ENCODE measurements at places on chromosomes 7 and 10.

- DNase-seq: no peak
These were observed 70.1 kb downstream of the RNF133 start for GRCh38 chr7:122628651-122629411.

GRCh38 chr7:143279186-143280098, 5.3 kb upstream of the TMEM139 start:
- no peak for DNase-seq

- DNase-seq: no peak
These were observed 100.6 kb upstream of the MDFIC start for GRCh38 chr7:114821030-114821900.

DNA sequence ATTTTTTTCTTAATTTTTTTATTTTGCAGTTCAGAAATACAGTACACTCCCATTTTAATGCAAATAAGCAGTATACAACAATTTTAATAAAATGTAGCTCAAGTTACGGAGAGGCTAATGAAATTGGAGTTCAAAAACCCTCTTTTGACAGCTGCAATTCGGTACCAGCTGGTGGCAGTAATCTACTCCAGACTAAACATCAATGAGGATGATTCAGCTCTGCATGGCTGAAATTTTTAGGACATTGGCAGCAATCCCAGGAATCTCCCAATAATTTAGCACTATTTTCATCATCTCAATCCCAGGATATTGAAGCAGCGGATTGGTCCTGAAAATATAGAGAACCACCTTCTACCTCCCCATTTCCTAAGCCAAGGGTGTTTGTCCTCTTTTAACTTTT, 278.8 kb downstream of the CACNA2D1 start:
- DNase-seq: no peak

DNA sequence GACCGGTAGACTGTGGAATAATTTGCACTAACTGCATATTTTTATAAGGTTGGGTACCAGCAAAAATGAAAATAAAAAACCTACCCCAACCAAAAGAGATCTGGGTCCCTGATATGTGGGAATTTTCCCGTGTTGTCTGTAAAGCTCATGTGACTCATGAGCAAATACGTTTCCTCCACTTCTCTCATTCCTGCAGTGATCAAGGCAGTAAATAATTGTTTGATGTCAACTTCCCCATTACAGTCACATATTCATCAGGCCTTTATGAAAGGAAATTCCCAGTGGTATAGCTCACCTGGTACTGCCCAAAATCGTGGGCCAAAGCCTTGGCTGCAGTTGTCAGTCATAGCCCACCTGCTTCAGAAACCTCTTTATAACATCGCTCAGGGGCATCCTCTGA, 166.0 kb upstream of the ANK3 start:
- no peak for DNase-seq

DNA sequence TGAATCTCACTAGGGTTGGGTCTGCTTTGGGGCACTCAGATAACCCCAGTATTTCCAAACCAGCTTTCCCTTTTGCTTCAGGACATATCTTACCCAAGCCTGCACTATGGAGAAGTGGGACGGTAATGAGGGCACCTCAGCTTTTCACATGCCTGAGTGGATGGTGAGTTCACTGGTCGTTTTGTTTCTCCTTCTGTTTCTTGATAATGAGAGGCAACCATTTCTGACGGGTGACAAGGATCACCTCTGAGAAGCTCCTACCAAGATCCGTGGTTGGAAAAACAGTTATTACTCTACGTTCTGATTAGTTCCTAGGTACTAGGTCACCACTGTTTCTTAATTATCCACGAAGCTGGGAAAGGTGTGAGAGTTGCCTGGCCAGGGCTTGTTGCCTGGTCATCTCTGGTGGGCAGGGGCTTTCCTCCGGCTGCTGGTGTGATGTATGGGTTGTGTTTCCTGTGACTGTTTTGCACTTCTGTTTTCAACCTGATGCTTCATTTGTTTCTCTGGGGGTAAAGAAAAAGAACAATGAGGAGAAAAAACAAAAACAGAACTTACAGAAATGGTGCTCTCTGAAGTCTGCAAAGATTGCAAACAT, 65.7 kb upstream of the STRIP2 start:
- no peak for DNase-seq

DNA sequence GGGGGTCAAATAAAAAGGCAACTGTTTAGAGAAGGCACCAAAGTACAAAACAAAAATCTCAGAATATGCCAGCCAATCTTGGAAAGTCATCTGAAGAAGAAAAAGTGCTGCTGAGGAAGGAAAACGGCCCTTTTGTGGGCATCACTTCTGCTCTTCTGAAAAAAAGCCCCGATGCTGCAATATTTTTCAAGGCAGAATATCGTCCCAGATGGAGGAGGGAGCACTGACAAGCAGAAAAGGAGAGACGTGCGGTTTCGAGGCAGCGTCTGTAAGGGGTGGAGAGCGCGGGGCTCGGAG, 959 bp upstream of the ATRNL1 start:
- DNase-seq: no peak

DNA sequence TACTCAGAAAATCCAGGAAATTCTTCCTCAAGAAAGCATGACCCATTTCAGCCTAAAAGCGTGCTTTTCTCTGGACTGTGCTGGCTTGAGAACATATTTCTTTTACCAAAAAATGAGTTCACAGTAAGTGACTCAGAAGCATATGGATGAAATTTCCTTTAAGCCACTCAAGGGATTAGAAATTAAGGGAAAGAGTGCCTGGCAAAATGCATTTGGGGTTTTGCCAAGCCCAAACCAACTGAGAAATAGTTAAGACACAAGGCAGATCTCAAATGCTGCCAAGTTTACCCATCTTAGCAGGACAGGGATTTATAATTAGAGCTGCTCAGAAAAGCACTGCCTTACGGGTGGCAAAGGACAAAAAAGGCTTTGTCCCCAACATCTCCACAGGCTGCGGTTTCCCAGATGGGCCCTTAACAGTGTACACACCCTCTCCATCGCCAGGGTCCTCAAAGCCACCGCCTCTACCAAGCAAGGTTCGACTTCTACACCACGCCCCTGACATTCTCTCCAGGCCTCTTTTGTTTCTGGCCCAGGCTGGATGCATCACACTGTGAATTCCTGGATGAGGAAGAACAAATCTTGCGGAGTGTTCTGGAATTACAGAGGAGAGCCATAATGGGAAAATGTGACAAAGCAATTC, 30.1 kb upstream of the CDHR3 start:
- no peak for DNase-seq

- no peak for DNase-seq
These were observed 132.9 kb downstream of the LRRN3 start for GRCh38 chr7:111223802-111224253.

DNA sequence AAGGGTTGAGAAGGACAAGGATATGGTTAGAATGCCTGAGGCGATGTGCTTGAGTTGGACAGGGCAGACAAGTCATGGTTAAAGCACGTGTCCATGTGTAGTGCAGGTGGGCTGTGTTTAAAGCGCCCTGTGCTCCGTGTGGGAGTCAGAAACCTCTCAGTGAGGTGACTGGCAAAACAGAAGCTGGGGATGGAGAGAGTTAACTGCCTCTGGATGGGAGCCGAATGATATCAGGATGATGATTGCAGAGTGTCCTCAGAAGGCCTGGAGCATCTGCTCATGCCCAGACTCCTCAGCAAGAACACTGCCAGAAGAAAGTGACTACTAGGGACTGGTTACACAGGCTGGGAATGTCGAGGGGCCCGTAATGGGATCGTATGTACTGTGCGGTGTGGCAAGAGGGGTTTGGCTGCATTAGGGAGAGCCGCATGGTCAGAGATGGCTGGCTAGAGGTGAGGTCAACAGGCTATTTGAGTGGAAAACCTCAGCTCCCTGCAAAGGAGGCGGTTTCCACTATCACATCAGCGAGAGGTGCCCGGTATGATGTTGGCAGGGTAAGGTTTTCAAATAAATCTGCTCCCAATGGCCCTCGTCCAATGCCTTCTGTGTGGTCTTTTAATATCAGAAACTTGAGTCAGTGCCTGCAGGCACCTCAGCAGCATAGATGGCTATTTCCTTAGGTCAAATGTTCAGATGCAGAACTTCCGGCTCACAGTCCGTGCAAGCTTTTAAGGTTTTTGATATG, 26.1 kb upstream of the MRC1 start:
- DNase-seq: no peak

GRCh38 chr7:47103498-47104205, 478.3 kb downstream of the TNS3 start:
- DNase-seq: no peak

- no peak for DNase-seq
These were observed 140.6 kb downstream of the KCNMA1 start for GRCh38 chr10:77496941-77497420.

DNA sequence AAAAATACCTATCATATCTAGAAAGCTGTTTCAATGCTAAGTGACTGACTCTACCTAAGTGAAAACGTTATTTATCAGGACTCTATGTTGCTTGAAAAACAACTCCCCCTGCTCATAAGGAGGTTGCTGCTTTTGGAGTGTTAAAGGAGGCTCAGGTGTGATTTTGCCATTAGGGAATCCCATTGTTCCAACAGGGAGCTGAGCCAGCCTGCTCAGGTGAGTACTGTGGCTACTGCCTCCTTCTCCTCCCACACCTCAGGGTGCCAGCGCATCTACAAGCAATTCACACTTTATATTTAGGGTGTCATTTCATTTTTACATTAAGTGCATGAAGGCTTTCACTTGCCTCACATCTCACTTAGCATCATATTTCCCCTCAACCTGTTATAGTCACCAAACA, 84.7 kb downstream of the SEM1 start:
- DNase-seq: no peak

DNA sequence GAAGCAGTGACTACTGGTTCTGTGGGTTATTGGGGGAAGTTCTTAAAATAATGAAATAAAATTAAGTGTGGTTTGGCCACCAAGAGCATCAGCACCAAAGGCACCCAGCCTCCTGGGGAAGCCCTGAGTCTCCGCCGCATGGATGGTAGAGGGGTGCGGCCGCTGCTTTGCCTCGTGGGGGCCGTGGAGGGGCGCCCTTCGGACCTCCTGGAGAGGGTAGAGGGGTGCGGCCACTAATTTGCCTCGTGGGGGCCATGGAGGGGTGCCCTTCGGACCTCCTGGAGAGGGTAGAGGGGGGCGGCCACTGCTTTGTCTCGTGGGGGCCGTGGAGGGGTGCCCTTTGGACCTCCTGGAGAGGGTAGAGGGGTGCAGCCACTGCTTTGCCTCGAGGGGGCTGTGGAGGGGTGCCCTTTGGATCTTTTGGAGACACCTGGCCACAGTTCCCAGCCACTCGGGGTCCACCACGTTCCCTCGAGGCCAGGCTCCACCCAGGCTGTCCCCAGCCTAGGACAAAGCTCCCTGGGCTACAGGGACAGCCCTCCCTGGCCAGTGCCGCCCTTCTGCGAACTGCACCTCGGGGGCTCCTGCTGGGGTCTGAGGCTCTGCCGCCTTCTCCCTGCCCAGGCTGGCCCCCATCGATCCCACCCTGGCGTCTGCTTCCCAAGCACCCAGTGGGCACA, 535.1 kb downstream of the PTPRN2 start:
- no peak for DNase-seq

DNA sequence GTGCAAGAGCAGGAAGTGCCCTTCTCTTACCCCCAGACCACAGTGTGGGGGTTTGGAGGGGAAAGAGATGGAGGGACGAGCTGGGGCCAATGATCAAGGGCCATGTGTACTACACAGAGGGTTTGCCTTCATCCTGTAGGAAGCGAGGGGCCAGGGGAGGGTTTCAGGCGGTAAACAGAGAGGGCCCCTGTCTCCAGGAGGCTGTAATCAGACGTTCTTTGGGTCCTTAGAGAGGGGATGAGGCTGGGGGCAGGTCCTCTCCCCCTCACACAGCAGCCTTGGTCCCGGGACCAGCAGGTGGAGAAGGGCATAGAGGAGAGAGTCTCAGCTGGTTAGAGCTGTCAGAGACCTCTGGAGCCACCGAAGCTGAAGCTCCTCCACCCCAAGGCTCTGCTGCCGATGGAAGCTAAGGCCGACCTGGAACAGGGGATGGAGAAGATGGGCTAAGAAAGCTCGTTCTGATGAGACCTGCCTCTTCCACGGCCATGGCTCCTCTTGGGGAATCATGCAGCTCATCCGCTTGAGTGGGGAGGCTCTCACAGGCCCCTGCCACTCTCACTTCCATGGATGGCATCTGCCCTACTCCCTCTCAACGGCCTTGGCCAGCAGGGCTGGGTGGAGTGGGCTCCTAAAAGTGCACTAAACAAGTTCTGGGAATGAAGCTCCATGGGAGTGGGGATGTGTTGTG, 3.5 kb downstream of the LOXL4 start:
- DNase-seq: no peak

- DNase-seq: no peak
These were observed 195.5 kb upstream of the MBL2 start for GRCh38 chr10:52967806-52968795.

DNA sequence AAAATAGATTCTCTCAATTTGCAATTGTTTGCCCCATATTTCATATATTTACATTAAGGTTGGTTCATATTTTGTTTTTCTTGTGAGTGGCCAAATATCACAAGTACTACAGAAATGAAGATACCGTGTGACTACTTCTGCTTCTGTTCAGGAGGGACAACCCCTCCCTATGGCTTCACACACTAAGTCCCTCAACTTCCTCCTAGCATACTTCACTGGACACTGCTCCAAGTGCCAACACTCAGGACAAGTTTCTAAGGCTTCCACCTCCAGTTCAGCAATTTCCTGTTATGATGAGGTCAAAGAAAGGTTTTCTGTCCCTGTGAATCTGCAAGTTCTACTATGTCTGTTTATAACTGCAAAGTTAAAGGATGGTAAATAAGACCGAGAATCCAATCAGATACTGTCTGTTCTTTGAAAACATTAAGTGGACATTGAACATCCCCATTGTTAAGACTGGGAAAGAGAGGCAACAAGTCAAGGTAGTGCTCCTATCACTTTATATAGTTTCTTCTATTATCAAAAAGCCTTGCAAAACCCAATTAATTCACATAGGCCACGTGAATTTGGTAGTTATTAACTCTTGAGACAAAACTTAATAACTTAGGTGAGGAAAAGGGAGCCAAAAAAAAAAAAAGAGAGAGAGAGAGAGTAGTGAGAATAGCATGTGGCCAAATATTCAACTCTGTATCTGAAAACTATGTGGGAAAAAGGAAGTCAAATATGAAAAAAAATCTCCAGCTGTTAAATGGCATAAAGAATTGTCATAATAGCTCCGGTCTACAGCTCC, 81.3 kb upstream of the DKK1 start:
- no peak for DNase-seq

GRCh38 chr7:83413424-83413823, 235.5 kb downstream of the SEMA3E start:
- DNase-seq: no peak

DNA sequence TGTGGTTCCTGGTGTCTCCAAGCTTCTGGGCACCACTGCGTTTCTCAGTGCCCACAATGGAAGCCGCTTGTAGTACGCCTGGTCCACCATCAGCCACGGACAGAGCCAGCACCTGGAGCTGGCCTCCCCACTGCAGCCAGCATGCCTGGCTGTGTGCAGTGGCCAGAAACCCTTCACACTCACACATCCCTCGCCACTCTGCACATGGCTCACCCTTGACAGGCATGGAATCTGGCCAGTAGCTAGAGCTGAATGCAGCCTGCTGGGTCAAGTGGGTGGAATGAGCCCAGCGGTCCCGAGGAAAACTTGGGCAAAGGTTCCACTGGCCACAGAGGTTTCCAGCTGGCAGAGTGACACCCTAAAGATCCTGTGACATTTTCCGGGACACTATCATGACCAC, 146.0 kb upstream of the ADO start:
- DNase-seq: no peak
